ENCODE measurements at places on chromosomes 16 and 17. TPM values are rescaled to one million over a fixed set of nuclear protein-coding genes. Genes with fewer than 3 reads are reported as not detected.
A peak's percentile ranks its signal among the peaks of the same experiment; 100 is the strongest.

The SMG1 gene
- 56.0 TPM for total RNA-seq

The RNF222 gene
- not detected for total RNA-seq

DNA sequence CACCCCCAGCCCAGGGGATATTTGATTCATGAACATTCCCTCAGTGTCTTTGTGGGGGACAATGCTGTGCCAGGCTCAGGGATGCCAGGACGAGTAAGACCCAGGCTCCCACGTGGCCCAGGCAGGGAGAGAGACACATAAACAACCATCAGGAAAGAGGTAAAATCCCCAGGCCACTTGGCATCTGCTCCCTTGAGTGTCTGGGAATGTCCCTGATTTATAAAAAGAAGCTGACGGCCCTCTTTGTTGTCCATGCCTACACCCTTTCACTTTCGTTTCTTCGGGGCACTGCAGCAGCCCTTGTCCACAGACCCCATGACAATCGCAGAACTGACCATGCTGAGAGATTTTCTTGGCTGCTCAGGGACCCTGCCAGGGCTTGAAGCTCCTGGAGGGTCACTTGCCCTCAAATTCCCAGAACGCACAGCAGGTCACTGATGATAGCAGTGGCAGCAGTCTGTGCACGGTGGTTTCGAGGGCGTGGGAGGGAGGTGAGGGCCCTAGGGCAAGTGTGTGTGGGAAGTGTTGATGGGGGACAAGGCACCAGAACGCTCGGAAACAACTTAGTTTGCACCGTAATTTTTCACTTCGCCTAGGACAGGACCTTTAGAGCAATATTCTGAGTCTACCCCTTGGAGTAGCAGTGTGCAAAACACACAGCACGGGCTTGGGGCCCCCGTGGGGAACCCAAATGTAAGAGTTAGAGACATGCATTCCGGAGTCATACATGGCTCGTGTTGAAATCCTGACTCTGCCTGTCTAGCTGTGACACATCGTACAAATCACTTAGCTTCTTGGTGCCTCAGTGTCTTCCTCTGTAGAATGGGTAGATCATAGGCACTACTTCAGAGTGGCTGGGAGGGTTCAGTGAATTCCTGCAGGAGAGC is 4.7 kb downstream of the NOD2 start:
- DNase-seq, result peak; percentile 82

DNA sequence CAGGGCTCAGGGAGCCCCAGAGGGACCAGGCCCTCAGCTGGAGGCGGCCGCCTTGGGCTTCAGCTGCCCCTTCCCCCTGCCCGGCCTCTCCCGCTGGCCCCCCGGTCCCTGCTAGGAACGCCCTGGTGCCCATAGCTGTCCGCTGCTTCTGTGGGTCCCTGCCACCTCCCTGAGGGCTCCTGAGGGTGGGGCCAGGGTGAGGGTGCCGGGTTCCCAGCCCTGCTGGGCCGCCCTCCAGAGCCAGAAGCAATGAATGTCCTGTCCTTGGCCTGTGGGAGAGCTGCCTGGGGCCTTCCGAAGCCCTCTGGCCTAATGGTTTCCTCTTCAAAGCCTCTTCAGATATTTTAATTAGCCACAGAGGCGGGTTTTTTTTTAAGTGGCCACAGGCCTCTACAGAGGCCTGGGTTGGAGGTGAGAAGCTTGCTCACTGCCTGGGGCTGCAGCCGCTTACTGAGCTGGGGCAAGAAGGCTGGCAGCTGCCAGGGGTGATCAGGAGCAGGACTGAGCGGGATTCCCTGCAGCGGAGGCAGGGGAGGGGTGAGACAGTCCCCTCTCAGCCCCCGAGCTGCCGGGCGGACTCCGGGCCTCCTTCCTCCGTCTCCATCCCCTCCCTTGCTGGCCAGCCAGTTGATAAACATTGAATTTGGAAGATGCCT is 9.9 kb downstream of the CENPX start:
- DNase-seq, result no peak

GRCh38 chr17:34998205-34998604 is 17.9 kb downstream of the LIG3 start:
- DNase-seq, result peak; percentile 93

- no peak for DNase-seq
These were observed 6.4 kb upstream of the CACNG4 start for GRCh38 chr17:66957951-66958579.

GRCh38 chr17:79078476-79079190 is 4.0 kb downstream of the ENGASE start:
- no peak for DNase-seq

All from cardiac septum (tissue), 1 donor.